Cortex of kidney (tissue), 1 donor: ENCODE measurements at places on chromosomes 7 and 10.

DNA sequence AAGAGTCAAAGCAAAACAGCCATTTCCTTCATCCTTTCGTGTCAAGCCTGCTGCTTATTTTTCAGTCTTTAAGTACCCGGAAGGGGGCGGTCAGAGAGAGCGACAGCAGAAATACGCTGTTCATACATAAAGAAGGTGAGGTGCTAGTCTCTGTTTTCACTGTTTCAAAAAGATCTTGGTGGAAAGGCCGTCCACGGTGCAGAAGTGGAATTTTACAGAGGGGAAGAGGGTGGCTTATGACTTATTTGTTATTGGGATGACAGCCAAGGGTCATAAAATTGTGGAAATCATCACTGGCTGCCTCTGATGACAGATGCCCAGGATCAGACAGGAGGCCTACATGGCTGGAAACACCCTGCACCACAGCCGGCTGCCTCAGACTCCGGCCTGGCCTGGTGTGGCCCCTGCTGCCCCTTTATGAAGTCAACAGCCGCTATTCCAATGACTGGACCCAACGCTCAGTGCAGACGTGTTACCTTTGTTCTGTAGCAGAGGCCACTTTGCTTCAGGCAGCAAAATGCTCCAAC, 57.0 kb downstream of the HIPK2 start:
- DNase-seq: no peak

DNA sequence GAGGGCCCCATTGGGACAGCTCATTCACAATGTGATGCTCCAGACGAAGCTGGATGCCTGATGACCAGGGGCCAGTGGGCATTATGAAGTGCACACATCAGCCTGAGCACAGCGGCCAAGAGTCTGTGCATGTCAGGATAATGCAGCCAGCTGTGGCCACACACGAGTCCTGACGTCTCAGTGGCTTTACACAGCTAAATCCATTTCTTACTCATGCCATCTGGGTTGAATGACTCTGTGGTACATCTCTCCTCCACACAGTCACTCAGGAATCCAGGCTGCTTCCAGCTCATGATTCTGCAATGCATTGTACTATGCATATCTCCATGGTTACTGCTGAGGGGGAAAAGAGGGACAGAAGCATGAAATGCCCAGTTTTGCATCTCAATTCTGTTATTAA, 123.6 kb downstream of the PRLHR start:
- no peak for DNase-seq

- no peak for DNase-seq
These were observed 750.7 kb downstream of the SUGCT start for GRCh38 chr7:40885503-40885902.

DNA sequence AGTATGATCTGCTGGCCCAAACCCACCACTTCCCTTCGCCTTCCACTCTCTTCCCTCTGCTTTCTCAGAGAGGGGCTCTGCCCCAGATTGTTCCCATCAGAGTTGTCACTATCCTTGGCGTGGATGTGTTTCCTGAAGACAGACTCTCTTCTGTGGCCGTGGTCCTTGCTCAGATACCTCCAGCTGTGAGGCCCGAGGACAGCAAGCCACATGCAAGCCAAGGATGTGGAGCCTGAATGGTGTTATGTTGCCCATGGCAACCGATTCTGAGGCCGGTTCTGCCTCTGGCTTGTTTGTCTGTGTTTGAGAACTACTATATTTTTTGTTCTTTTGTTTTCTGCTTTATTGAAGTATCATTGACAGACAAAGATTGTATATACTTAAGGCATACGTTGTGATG, 247.4 kb upstream of the PODXL start:
- DNase-seq: no peak

DNA sequence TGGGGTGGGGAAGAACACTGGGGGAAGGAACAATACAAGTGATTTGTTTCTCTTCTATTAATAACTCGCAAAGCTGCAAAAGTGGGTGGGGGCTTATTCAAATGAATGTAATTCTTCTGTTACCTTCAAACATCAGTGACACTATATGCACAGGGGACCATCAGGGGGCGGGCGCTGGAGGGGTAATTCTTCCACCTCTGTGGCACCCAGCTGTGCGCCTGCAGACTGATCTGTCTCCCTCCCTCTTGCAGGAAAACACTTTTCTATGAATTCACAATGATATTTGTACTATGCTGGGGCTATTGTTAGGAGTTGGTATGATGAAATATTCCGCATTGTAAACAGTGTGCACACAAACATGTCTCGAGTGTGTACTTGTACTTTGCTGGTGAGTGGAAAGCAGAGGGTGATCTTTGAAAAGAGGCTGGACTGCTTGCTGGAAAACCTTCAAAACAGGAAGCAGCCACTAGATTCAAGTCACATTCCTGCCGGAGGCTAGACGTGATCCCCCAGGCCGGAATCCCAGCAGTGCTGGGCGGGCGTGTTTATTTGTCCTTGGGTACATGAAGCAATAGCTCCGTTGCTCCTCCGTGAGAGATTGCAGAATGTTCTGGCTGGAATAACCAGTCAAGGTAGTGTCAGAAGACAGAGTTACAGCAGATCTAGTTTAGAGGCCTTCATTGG, 15.8 kb upstream of the BNIP3 start:
- DNase-seq: no peak

DNA sequence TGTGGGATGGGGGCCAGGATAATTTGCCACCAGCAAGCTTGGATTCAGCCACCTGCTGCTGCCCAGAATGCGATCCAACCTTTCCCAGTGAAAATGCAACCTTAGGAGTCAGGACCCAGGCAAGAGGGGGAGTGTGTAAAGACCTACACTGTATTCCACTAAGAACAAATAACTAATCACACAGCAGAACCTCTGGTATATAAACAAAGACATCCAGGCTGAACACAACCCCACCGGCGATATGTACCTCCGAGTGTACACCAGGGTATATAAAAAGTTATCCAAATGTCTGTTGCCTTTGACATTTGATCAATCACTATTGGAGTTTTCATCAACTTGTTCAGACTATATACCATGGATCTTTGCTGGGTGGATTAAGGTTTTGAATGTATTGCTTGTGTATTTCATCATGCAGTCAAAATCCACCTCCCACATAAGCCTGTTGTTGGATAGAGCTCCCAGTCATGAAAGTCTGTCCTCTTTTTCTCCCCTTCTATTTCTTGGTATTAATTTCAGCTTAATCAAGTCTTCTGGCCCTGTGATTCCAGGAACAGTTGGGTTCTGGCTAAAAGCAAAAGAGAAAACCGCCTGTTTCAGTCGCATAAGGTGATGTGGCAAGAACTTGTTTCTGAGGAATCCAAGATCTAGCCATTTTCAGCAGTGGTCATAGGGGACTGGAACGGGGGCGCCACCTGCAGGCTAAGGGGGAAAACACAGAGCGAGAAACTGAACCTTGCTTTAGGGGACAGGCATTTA, 290.7 kb downstream of the CCDC3 start:
- no peak for DNase-seq

- no peak for DNase-seq
These were observed 17.5 kb downstream of the MRPS24 start for GRCh38 chr7:43851805-43852204.

DNA sequence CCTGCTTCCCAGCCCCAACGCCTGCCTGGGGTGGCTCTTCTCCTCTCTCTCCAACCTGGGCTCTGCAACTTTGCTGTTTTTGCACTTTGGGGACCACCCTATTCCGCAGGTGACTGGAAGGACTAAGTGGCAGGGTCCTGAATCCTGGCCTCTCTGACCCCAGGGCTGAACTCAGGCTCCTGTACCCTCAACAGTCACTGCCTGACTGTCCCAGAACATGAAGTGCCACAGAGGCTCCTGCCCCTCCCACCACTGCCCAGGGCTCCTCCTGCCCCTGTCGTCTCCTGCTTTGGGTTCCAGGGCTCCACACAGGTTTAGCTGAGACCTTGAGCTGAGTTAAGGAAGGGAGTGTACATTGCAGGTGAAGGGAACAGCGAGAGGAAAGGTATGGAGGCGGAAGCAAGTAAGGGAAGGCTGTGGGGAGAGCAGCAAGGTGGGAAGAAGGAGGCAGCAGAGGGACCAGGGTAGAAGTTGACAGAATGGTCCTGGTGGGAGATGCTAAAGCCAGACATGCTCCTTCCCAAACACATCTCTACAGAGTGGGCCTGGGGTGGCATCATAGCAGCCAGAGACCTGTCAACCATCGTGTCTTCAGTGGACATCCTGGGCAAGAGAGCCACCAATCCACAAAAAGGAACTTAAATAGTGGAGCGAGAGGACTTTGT, 5.7 kb upstream of the GRID1 start:
- DNase-seq: no peak

DNA sequence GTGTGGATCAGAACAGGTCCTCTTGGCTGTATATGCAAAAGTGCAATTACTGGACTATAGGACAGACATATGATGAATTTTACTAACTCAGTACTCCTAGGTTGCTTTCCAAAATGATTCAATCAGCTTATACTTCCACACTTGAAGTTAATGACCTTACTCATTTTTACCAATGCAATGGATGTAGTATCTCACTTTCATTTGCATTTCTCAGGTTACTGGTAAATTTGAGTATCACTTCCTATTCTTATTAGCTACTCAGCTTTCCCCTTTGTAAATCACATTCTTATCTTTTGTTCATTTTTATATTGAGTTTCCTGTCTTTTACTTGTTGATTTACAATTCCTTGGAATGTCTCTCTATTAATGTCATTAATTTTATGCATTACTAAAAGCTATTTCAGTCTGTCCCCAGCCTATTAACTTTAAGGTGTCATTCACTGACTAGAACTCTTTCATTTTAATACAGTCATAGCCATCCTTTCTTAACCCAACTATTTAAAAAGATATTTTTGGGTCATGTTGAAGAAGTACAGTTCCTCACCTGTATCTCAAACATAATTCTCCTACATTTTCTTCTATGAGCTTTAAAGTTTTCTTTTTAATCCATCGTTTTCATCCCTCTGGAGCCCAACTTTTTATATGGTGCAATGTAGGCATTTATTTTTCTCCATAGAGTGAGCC, 88.6 kb downstream of the VIM start:
- no peak for DNase-seq

DNA sequence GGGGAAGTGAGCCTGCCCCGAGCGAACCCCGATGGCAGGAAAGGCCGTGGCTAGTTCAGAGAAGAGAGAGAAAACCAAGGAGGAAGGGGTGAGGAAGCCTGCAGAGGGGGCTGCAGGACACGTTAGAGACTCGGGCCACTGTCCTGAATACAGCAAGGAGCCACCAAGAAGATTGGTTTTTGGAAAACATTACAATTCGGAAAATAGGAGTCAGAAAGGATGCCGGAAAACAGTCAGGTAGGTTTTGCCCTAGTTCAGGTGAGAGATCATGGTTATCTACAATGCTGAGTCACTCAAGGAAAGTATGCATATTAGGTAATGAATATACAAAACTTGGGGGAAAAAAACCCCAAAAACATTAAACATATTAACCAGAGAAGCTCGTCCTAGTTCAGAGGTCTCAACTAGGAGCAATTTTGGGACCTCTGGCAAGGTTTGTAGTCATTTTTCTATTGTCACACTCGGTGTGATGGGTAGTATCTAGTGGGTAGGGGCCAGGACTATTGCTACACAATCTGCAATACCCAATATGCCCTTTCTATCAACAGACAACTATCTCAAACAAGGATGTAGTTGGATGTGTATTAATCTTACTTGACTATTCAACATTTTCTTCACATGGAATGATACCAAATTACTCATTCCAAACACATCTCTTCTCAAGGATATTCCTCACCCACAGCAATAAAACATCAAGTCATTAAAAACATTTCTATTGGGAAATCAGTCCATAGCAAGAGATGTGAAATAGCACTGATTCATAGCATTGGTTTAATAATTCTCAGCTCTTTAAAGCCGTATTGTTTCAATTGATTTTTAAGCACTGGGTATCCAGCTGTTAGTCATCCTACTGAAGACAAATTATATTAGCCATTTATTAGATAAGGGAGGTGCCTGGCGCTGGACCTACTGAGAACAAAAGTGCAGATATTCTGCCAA, 74.4 kb upstream of the RSU1 start:
- DNase-seq: no peak

DNA sequence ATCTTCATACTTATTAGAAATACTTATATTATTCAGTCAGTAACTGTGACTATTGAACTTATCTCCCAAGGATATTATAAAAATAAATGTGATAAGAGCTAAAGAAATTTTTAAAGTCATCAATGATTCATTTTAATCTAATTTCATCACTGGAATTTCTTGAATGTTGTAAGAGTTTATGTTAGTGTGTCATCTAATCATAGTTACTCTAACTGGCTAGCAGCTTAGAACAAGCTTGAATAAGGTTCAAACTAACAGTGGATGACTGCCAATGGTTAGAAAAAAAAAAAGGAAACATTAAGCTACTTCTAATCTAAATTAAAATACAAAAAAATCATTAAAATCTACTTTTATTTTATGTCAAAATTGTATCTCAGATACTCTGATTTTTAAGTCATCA, 1066.3 kb downstream of the CNTNAP2 start:
- DNase-seq: no peak

GRCh38 chr7:17071866-17072265, 190.1 kb upstream of the AGR3 start:
- no peak for DNase-seq

GRCh38 chr10:114634609-114634979, 23.5 kb downstream of the ABLIM1 start:
- no peak for DNase-seq

DNA sequence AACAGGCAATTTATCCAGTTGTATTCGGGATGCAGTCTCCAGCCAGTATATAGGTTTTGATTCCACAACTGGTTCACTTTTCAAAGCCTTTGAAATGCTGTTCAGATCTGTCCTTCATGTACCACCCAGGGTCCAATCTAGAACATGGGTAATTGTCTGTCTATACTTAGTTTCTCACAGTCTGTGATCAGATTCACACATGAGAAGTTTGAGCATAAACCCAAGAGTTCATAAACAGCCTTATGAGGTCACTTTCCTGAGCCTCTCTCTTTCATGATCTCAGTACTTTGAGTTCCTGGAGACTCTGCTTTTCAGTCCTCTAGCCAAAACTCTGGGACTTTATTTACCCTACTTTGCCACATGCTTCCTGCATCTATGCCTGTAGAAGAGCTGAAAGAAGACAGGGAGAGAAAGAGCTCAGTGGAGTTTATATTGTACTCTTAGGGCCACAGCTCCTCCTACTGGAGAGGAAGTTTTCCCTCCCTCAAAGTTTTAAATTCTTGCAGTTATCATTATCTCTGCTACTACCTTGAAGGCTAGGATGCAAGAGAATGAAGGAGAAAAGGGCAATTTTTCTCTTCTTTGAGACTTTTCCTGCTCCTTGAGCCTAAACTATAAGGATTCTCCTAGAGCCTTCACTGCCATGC, 172.0 kb downstream of the ZEB1 start:
- no peak for DNase-seq

DNA sequence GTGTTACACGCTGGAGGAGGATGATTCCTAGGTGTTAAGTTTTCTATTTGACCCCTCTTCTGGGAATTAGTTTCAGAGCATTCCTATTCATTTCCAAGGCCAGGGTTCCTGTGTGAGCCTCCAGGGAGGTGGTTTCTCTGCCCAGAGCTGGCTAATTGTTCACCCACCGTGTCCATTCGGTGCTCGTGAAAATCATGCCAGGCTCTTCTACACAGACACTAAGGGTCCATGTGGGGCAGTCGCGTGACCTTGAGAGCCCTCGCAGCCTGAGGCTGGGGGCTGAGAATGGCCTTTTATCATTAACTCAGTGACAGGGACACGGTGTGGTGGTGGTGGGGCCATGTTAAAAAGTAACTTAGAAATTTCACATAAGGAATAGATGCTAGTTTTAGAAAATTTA, 83.7 kb downstream of the EMX2 start:
- no peak for DNase-seq
